NK-92 treated with Interleukin-12 subunit alpha and Interleukin-12 subunit beta, amount 100 ng/mL, for 24 hours (cell line): ENCODE measurements at places on chromosomes 12 and 14.

- DNase-seq, result no peak
Measured at GRCh38 chr14:50106178-50106577, 10.2 kb downstream of the VCPKMT start.

DNA sequence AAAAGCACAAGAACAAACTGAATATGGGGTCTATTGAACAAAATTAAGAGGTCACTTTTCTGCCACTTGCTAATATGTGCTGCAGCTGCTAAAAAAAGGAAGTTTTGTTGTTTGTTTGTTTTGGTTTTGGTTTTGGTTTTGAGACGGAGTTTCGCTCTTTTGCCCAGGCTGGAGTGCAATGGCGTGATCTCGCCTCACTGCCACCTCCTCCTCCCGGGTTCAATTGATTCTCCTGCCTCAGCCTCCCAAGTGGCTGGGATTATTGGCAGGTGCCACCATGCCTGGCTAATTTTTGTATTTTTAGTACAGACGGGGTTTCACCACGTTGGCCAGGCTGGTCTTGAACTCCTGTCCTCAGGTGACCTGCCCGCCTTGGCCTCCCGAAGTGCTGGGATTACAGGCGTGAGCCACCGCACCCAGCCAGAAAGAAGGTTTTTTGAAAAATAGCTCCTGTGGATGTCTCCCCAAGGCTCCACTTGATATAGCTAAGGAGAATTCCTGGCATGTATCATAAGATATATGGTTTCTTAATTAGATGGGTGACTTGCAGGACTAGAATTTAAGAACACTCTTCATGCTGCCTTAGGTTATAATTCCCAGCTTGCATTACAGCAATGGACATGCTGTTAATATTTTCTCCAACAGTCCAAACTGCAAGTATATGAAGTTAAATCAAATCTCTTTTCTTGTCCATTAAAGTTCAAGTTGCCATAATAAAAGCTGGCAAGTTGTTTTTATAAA, 237.6 kb upstream of the AMIGO2 start:
- no peak for DNase-seq

DNA sequence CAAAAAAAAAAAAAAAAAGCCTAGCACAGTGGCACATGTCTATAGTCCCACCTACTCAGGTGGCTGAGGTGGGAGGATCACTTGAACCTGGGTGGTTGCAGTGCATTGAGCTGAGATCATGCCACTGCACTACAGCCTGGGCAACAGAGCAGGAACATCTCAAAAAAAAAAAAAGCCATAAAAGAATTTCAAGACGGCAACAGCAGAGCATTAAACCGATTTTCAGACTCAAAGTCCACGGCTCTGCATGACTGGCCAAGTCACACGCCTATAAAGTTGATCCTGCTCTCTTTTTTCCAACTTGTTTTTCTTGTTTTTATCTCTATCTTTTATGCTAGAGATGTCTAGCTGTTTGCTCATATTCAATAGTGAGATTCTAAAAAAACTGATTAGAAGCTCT, 45.3 kb downstream of the FBXO34 start:
- no peak for DNase-seq

DNA sequence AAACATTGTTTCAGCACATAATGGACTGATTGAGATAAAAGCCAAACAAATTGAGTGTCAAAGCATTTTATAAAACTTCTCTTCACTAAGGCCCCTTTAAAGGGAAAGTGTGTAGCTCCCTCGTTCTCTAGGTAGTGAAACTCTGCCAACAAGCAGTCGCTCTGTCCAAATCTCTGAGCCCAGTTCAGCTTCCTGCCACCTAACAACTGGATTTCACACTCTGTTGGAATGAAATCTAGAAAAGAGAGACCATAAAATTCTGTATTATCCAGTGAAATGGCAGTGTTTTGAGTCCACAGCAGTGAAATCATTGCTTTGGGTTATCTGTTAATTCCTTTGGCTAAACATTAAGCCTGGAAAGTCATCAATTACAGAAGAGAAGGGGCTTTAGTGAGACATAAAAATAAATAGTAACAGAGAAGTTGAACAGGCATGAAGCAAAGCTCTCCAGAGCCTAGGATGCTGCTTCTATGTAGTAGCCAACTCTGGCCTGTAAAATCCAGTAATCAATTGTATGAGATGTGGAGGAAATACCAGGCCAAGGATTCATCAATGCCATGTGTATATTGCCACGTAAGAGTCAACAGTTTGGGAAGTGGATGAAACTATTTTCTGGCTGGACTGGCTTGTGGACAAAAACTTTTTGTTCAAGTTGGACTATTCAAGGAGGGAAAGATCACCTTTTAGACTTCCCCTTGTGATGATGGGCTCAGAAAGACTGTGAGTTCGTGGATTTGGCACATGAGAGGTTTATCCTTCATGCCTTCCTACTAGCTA, 122.5 kb downstream of the WIF1 start:
- DNase-seq, result no peak

- no peak for DNase-seq
Measured at GRCh38 chr12:44296624-44297197, 460.8 kb downstream of the TMEM117 start.

- no peak for DNase-seq
Measured at GRCh38 chr12:53060064-53060720, 10.3 kb downstream of the TNS2 start.

GRCh38 chr12:132314516-132315233, 14.7 kb downstream of the GALNT9 start:
- DNase-seq, result no peak

GRCh38 chr12:26841085-26841484, 8.1 kb upstream of the ITPR2 start:
- no peak for DNase-seq

GRCh38 chr12:6307529-6307928, 3.0 kb upstream of the PLEKHG6 start:
- no peak for DNase-seq
